ENCODE measurements at places on chromosomes 13 and 19.

DNA sequence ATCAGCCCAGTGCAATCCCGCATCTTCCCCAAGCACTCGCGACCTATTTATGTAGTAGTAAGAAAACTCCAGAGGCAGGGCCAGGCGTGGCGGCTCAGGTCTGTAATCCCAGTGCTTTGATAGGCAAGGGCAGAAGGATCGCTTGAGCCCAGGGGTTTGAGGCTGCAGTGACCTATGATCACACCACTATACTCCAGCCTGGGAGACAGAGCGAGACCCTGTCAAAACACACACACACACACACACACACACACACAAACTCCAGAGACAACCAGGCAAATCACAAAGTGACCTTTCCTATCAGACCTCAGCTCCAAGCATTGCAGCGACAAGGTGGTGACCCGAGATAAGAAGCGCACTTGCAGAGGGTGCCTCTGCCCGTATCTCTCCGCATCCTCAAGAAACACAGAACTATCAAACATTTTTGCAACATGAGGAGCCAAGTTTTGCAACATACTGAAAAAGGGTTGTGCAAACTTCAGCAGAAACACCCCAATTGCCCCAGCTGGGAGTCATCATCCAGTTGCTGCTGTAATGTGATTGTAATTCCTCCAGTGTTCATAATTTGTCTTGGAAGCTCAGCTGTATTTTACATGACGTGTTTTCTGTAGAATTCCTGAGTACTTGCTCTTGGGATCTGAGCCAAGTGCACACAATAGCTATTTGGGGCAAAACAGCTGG lies 8.7 kb upstream of the KLF2 start:
- no peak for DNase-seq

DNA sequence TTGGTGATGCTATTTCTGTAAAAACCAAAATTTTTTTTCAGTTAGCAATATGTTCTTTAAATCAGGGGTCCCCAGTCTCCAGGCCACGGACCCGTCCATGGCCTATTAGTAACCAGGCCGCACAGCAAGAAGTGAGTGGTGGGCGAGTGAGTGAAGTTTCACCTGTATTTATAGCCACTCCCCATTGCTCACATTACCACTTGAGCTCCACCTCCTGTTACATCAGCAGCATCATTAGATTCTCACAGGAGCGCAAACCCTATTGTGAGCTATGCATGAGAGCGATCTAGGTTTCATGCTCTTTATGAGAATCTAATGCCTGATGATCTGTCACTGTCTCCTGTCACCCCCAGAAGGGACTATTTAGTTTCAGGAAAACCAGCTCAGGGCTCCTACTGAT lies 58.9 kb upstream of the SLC7A1 start:
- no peak for DNase-seq

DNA sequence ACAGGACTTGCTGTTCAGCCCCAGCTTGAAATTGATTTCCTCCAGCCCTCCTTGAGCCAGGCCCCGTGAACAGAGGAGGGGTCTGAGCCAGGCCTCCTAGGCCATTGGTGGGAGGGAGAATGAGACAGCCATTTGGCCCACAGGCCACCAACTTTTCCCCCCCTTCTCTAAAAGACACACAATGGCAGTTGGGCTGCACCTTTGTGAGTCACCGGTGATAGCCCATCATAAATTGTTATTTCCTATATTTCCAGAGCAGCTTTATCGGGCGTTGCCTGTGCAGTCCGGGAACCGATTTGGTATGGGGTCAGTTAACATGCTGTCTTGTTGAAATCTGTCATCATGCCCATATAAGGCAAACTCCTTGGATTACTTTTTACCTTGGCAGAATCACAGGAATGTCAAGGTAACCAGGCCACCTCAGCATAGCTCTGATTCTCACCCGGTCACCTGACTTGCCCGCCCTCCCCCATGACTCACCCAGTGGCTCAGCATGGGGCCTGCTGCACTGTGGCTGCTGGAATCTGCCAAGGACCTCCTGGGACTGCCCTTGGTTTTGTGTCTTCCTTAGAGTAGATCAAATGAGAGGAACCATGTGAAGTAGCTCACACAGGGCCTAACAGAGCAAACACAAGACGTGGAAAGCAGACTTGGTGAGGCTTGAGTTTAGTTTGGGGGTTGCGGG lies 36.1 kb downstream of the ACTN4 start:
- peak; percentile 77 for DNase-seq

DNA sequence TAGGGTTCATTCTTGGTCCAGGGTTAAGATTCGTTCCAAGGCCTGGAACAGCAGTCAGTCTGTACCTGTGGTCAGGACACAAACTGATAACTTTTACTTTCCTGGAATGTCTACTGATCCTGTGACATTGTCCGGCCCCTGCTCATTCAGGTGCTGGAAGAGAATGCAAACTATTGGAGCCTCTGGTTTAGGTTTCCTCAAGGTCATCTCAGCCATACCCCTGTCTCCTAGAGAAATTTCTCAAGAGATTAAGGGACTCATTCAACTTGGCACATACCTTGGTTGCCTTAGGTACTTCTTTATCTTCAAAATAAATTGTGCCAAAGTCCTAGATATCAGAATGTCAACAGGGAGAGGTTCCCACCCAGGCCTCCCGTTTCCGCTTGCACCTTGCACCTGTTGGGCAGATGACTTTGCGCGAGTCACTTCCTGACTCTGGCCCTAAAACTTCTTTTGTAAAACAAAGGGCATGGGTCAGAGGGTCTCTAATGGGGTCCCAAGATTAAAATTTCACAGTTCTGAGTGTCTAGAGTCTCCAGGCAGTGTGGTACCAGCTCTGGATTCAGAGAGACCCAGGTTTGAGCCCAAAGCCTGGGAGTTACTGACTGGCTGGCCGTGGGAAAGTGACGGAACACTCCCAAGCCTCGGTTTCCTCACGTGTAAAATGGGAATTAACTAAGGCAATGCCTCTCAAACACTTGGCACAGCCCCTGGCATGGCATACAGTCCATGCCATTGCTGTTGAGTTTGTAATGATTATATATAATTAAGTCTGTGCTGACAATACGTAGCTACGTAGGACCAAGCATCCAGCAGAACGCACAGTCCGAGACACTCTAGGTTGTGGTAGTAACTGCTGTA lies 25.8 kb upstream of the CYP2S1 start:
- no peak for DNase-seq

DNA sequence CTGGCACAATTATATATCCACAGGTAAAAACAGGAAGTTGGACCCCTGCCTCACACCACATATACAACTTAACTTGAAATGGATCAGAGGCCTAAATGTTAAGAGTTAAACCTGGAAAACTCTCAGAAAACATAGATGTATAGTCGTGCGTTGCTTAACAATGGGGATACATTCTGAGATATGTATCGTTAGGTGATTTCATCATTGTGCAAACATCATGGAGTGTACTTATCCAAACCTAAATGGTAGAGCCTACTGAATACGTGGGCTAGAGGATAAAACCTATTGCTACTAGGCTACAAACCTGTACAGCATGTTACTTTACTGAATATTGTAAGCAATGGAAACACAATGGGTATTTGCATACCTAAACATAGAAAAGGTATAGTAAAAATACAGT lies 14.8 kb upstream of the CALM3 start:
- DNase-seq, result no peak

DNA sequence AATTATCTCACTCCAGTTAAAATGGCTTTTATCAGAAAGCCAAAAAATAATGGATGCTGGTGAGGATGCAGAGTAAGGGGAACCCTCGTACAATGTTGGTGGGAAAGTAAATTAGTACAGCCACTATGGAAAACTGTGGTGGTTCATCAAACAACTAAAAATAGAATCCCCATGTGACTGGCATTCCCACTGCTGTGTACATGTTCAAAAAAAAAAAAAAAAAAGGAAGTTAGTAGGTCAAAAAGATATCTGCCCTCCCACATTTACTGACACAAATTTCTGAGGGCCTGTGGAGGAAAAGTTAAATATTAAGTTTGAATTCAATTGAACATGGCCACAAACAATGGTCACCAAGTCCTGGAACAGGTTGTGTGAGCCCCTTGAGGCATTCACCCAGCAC lies 9.8 kb upstream of the ZSCAN5A start:
- peak; percentile 64 for DNase-seq

DNA sequence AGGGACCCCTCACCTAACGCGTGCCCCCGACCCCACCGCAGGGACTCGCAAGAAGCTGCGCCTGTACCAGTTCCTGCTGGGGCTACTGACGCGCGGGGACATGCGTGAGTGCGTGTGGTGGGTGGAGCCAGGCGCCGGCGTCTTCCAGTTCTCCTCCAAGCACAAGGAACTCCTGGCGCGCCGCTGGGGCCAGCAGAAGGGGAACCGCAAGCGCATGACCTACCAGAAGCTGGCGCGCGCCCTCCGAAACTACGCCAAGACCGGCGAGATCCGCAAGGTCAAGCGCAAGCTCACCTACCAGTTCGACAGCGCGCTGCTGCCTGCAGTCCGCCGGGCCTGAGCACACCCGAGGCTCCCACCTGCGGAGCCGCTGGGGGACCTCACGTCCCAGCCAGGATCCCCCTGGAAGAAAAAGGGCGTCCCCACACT lies 4.7 kb upstream of the MYBPC2 start:
- DNase-seq, result no peak

DNA sequence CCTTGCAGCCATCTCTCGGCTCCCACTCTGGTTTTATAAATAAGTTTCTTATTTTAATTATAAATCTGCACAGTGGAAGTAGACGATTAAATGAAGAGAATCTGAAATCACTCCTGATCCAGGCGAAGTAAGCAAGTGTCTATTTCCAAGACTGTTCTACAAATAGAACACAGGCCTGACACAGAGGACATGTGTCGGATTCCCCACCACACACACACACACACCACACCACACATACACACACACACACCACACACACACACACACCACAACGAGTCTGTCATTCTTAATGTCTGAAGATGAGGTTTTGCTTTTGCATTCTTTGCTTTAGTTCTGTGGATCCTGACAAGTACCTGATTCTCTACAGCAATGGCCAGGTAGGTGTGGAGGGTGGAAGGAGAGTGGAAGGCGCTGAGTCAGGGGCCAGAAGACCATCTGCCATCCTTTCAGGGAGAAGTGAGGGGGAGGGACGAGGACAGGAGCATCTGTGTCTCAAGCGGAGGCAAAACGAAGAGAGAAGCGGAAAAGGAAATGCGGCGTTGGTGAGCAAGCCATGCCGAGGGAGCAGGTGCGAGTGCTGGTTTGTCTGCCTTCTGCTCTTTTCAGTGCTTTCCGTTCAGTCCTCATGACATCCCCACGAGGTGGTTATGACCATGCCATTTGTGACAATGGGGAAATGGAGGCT lies 110.2 kb downstream of the TEX26 start:
- DNase-seq, result no peak

DNA sequence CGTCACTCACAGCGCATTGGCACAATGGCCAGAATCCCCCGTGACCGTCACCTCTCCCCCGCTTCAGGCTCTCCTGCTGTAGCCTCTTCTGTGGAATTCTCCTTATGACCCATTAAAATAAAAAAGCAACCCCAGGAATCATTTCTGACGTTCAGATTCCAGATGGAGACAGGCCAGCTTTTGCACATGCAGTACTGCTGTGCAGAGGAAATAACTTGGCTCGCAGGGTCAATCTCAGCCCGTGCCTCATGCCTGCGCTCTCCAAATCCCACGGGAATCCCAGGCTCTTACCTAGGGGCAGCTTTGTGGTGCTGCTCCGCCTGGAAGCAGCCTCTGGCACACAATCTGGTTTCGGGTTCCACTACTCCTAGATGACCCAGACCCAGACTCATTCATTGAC lies 32.7 kb upstream of the SOX1 start:
- DNase-seq, result no peak

Data from KBM-7 (cell line).